ENCODE measurements at places on chromosomes 3 and 15.

DNA sequence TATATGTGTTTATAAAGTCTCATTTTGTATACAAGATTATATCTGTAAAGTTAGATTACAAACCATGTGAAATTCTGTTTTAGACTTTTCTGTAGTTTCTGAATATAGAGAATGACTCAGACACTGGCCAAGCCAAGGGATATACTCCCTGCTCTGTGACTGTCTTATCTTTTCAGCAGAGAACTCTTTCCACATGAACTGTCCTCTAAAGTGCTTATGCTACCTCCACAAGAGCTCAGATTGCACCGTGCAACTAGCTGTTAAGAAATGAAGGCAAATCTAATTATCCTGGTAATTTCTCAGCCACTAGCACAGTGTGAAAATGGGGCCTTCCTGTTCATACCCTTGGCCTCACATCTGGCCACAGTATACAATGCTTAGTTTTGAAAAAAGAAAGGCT lies 44.3 kb upstream of the CPNE4 start:
- DNase-seq: no peak

GRCh38 chr15:73313861-73314260 lies 54.9 kb downstream of the HCN4 start:
- DNase-seq: no peak

GRCh38 chr3:107128946-107129345 lies 248.3 kb upstream of the CCDC54 start:
- DNase-seq: no peak

DNA sequence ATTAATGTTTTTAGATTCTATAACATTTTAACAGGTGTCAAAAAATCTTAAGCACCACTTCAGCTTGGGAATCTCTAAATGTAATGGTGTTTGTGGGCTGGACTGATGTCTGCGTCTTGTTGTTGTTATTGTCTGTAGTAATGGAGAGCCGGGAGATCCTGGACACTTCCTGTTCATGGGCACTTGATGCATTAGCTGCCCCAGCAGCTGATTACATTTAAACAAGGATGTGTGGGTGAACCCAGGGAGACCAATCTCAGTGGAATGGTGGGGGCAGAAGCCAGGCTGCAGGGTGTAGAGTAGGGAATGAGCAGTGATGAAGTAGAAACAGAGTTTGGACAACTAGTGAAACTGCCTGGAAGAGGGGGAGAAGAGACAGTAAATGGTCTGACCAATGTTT lies 7.8 kb downstream of the CCR5AS start:
- no peak for DNase-seq

GRCh38 chr3:183396662-183397391 lies 31.6 kb downstream of the MCF2L2 start:
- no peak for DNase-seq

DNA sequence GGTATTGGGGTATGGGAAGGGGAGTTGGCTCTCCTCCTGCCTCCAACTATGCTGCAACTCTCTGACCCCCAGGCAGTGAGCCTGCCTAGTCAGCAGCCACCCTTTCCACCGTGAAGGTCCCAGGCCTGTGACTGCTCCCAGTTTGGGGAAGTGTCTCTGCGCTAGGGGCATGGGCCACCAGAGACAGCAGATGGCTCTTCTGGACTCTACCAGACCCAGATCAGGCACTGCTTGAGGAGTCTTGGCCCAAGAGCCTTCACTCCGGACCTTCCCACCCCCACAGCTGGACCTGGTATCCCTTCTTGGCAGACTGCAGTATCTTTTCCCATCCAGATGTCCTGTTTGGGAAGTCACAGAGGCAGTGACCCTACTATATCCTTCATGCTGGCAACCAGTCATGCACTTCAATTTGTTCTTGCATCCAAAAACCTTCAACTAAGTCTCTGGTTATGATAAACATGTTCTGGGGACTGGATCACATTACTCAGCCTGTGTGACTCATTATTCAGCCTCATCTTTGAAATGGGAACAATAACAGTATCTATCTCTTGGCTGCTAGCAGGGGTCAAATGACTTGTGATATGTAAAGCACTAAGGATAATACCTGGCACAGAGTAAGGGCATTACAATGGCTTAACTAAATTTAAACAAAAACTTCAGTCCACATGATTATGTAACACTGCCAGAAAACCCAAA lies 62.7 kb downstream of the POMGNT2 start:
- no peak for DNase-seq

GRCh38 chr3:141576744-141577052 lies 89.9 kb downstream of the RASA2 start:
- DNase-seq: no peak

DNA sequence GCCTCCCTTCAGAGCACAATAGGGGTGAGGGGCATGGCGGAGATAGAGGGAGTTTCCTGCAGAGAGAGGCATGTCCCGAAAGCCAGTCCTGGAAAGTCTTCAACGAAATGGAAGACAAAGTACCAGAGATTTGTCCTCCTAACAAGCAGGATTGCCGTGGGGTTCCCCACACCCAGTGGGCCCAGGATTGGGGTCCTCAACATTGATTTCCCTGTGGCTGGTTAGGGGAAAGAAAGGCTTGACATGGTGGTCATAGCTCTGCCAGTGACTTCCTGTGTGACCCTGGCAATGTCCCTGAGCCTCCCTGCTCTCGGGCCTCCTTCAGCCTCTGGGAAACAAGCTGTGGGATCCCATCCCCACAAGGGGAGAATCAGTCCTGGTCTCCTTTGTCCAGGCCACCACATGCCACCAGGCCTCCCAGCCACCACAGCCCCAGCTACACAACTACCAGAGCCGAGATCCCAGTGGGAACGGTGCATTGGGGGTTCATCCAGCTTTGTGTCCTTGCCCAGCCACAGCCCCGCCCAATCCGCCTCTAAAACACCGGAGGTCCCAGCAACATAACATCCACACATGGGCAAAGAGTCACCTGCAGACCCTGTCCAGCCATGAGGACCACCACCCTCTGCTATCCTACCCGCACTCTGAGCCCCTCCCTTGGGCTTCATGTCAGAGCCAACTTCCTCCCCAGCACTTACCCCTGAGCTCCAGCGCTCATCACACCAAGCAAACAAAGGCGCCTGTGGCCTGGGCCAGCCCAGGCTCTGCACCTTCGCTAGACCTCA lies 63.0 kb downstream of the ADAMTS17 start:
- no peak for DNase-seq

GRCh38 chr3:20912406-20912805 lies 726.4 kb upstream of the SGO1 start:
- DNase-seq: no peak

Data from uterus (tissue), 4 donors.